Right renal cortex interstitium (tissue), 3 donors: ENCODE measurements at places on chromosomes 2 and 18. TPM values are rescaled to one million over a fixed set of nuclear protein-coding genes. Genes with fewer than 3 reads are reported as not detected.

- DNase-seq = no peak
These were observed 55.6 kb downstream of the THADA start for GRCh38 chr2:43540021-43540779.

- DNase-seq = no peak
These were observed 175.0 kb downstream of the FMNL2 start for GRCh38 chr2:152509772-152510491.

- DNase-seq = no peak
These were observed 891.4 kb downstream of the CCDC85A start for GRCh38 chr2:57075226-57075625.

PUS10 gene
- 10.6 TPM for polyA plus RNA-seq

REG1B gene
- not detected for polyA plus RNA-seq

- no peak for DNase-seq
These were observed 268.4 kb downstream of the ATAD2B start for GRCh38 chr2:23658466-23658942.

DNA sequence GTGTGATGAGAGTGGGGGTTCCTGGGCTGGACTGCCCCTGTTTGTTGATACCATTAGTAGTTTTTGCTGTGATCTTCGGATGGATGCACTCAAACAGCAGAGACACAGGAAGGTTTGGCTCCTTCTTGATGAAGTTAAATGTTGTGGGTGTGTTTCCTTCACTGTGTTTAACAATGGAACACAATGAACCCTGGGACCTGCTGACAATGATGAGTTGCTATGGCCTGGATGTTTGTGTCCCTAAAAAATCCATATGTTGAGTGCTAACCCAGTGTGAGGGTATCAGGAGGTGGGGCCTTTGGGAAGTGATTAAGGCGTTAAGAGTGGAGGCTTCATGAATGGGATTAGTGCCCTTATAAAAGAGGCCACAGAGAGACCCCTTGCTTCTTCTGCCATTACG is 237.4 kb upstream of the HS6ST1 start:
- DNase-seq = no peak

SPIRE1 gene
- 36.5 TPM for polyA plus RNA-seq

NETO1 gene
- 0.50 TPM for polyA plus RNA-seq

DNA sequence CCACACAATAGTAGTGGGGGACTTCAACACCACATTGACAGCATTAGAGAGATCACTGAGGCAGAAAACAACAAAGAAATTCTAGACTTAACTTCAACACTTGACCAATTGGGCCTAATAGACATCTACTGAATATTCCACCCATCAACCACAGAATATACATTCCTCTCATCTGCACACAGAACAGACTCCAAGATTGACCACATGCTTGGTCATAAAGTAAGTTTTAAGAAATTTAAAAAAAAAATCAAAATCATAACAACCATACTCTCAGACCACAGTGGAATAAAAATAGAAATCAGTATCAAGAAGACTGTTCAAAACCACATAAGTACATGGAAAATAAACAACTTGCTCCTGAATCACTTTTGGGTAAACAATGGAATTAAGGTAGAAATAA is 9.0 kb upstream of the FLACC1 start:
- no peak for DNase-seq

RIT2 gene
- not detected for polyA plus RNA-seq
